Neural progenitor cell (in vitro differentiated cells): ENCODE measurements at places on chromosomes 3 and 15.

DNA sequence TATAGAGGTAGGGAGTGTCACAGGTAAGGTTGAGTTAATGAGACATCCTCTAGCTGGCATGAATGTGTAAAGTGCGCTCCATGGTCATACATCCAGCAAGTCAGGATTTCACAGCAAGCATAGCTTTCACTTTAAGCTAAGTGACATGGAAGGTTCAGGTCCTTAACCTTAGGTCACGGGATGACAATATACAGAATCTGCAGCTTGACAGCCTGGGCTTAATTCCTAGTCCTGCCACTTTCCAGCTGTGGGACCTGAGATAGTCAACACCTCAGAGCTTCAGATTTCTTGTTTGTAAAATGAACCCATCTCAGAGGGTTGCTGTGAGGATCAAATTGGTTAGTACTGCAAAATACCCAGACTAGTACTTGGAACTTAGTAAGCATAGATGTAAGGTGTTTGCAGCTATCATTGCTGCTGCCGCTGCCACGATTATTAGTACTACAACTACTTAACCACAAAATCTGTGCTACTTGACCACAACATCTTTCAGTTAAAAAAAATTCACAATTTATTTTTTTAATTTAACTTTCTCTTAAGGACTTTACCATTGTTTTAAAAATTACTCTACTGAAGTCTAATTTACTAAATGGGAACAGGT lies 890.1 kb upstream of the CFAP20DC start:
- no peak for DNase-seq

- peak; percentile 81 for DNase-seq
These were observed at the start of gene CAMK2N2 for GRCh38 chr3:184261270-184261853. Gene CAMK2N2, minus strand, starts transcription at chr3:184261553. Its CDS starts 268 bp downstream, at chr3:184261285.

DNA sequence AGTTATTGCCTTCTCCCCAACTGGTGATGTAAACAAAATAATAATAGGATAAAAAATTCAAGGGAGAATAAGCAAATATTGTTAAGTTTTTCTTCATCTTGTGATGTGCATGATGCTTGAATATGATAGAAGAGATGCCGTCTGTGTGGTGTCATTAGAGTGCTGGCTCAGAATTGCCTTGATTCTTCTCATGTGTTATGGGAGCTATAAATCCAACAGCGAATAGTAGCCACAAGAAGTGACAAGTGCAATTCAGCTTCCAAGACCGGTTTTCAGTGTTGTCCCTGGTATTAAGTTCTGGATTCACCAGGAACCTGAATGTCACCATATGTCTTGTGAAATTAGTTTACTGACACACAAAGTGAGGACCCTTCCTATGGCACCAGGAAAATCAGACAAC lies 547.0 kb downstream of the NSUN3 start:
- no peak for DNase-seq

DNA sequence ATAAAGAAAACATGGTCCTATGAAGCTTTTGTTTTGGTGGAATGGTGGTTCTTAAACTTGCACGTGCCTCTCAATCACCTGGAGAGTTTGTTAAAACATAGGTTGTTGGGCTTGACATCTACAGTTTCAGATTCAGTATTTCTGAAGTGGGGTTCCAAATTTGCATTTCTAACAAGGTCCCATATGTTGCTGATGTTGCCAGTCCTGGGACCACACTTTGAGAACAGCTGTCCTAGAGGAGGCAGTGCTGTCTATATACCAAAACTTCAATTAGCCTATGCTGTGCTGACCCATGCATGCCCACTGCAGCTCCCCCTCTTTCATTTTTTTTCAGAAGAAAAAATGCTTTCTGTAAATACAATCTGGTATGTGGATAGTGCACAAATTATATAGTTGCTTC lies 31.3 kb downstream of the ALCAM start:
- DNase-seq: no peak

DNA sequence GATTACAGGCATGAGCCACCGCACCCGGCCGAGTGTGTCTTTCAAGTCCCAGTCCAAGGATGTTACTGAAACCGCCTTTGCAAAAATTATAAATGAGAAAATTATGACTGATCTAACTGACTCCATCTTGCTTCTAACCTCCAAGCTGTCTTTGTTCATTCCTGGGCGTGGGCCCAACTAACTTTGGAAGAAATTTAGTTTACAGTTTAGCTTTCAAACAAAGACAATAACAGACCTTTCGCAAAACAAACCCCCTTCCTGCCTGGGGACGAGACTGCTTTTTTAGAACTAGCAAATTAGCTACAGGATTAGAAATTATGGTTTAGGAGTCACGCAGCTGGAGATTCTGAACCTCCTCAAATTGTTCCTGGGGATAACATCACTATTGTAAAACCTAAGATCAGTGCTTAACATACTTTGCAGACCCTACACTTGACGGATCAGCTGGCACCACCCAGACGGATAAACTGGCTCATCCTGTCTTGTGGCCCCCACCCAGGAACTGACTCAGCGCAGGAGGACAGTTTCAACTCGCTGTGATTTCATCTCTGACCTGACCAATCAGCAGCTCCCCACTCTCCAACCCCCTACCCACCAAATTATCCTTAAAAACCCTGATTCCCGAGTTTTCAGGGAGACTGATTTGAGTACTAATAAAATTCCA lies 23.8 kb downstream of the NANOGP8 start:
- no peak for DNase-seq
